Fibroblast of skin of back (primary cell): ENCODE measurements at places on chromosomes 16 and 17.

- DNase-seq, result no peak
Observed at GRCh38 chr17:48552466-48553189, 7.7 kb upstream of the HOXB2 start.

GRCh38 chr16:87076950-87077749, 240.0 kb downstream of the C16orf95 start:
- DNase-seq, result peak; percentile 43

- DNase-seq, result no peak
Observed at GRCh38 chr17:37558299-37558698, 50.9 kb downstream of the SYNRG start.

DNA sequence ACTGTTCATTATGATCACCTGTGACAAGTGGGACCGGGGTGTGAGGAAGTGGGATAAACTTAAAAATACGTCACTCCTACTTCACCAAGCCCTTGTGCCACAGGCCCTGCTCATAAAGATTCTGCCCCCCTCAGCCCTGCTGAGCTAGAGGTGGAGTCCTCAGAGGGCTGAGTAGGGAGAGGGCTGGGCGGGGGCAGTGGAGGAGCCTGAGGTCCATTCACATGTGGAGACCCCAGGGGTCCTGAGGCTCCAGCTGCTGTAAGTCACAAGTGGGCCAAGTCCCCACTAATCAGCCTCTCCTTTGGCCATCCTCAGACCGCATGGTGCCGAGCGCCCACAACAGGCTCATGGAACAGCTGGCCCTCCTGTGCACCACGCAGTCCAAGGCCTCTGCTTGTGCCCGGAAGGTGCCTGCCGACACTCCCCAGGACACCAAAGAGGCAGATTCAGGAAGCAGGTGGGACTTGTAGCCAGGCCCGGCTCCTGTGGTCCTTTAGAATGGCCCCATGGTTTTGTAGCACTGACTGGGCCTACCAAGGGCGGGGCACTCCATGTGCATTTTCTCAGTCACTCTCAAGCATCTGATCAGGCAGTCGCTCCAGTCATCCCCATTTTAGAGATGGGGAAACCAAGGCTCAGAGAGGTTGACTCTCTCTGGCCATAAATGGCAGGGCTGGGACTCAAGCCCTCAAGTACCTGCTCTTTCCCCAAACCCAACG, 10.4 kb downstream of the DNAAF8 start:
- DNase-seq, result no peak

DNA sequence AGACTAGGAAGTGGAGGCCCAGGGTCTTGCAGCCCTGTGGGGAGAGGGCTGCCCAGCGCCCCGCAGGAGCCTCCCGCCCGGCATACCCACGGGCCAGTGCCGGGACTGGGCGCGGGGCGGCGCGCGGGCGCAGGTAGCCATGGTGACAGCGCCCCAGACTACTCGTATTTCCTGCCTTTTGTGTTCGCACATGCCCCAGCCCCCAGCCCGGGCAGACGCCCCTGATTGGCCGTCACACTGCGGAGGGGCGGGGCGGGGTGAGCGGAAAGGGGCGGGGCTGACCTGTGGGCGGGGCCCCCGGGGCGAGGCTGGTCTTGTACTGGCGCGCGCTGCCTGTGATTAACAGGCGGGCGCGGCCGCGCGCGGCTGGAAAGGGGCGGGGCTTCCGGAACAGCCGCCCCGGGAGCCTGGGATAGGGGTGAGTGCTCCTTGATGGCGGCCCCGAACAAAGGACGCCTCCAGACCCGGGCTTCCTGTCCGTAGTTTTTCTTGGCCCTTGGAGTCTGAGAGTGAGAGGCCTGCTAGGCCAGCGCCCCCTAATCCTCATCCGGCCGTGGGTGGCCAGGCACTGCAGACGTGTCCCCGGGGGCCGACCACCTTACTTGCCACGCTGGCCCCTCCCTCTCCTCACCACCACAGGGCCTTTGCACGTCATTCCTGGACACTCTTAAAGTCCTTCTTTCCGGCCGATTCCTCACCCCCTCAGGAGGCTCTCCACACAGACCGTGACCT, 71.0 kb downstream of the RAI1 start:
- DNase-seq, result peak; percentile 93

DNA sequence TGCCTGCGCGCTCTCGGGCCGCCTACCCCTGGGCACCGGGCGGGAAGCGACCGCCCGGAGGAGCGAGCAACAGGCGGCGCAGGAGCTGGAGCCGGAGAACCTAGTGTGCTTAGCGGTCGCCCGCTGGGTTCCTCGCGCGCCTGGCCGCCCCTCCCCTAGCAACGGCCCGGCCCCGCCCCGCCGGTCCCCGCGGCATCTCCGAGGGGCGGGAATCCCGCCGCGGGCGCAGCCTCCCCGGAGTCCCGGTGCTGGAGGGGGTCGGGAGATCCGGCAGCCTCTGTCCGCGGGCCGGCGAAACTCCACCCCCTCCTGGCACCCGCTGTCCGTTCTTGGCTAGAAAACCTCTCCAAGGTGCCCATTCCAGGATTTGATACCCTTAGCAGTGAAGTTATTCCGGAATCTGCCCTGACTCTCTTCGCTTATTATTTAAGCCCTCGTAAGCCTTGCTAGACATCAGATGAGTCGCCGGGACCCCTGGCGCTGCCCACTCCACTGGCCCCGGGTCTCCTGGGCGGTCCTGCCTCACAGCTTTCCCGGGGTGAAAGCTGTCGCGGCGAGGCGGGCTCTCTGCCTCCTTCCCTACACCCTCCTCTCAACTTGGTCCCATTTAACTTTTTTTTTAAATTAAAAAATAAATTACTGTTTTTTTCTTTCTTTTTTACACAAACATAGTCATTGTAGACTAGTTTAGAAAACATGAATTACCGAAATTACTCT, at the start of gene RPRML:
Gene RPRML, minus strand, starts transcription at position 107 of the 717 bp plus-strand sequence. CDS start 246 bp downstream, outside the sequence.
- DNase-seq, result peak; percentile 32

DNA sequence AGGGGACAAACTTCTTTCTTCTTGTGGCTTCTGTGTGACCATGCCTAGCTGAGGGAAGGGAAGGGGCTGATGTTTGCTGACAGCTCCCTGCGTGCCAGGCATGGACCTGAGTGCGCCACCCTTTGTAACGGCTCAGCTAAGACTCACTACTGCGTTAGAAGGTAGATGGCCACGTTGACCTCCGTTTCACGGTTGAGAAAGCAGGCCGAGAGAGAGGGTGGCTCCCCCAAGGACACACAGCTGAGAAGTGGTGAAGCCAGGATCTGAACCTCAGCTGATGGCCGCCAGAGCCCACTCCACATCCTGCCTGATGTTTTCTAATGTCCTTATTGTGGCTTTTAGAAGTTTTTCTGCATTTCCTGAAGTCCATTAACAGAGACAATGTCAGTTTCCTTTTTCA, 45.1 kb downstream of the RGS9 start:
- no peak for DNase-seq
